A549 treated with GW870086 at 1 μM for 4 hours (cell line): ENCODE measurements at places on chromosomes 3 and 15. TPM values are rescaled to one million over a fixed set of nuclear protein-coding genes. Genes with fewer than 3 reads are reported as not detected.

The APBA2 gene
- total RNA-seq: 16.3 to 20.1 TPM (median 18.2 TPM) in 5 replicates

The CHRFAM7A gene
- 5.4 to 7.9 TPM (median 7.6 TPM) in 5 replicates for total RNA-seq

The HESX1 gene
- total RNA-seq: 0.21 to 0.75 TPM (median 0.35 TPM) in 4 of 5 replicates, not detected in the other

The HRG gene
- total RNA-seq: not detected in 5 replicates

The DLEC1 gene
- total RNA-seq: 0.06 TPM in 1 of 5 replicates, not detected in the others

The AMT gene
- total RNA-seq: 0.19 to 0.60 TPM (median 0.42 TPM) in 5 replicates

The GOLGA8K gene
- 0.56 to 0.97 TPM (median 0.71 TPM) in 5 replicates for total RNA-seq

The OR5H6 gene
- not detected in 5 replicates for total RNA-seq

The RASGRF1 gene
- 0.10 to 0.36 TPM (median 0.30 TPM) in 5 replicates for total RNA-seq

The CHRNA7 gene
- total RNA-seq: 3.8 to 5.2 TPM (median 4.5 TPM) in 5 replicates

The PP2D1 gene
- total RNA-seq: not detected in 5 replicates

The ITIH4 gene
- 0.47 to 1.7 TPM (median 0.97 TPM) in 5 replicates for total RNA-seq

The ELL3 gene
- total RNA-seq: 1.3 to 2.4 TPM (median 1.7 TPM) in 5 replicates

The LRRC34 gene
- not detected in 5 replicates for total RNA-seq

The CHRM5 gene
- total RNA-seq: 0.06 TPM in 1 of 5 replicates, not detected in the others

The DNAJB11 gene
- total RNA-seq: 50.7 to 55.4 TPM (median 53.5 TPM) in 5 replicates

The GOLGA8G gene
- total RNA-seq: not detected in 5 replicates

The ADCY5 gene
- 0.34 to 0.81 TPM (median 0.43 TPM) in 5 replicates for total RNA-seq

The EXOSC7 gene
- 42.9 to 49.4 TPM (median 44.5 TPM) in 5 replicates for total RNA-seq

The FOXL2NB gene
- total RNA-seq: 0.69 to 1.4 TPM (median 1.2 TPM) in 5 replicates

The CYP8B1 gene
- total RNA-seq: not detected in 5 replicates

The GADL1 gene
- total RNA-seq: not detected in 5 replicates

The C2CD4A gene
- 0.07 to 0.40 TPM (median 0.19 TPM) in 5 replicates for total RNA-seq

The TICRR gene
- total RNA-seq: 10.4 to 14.1 TPM (median 12.1 TPM) in 5 replicates

The ANKUB1 gene
- total RNA-seq: not detected in 5 replicates

The STAB1 gene
- 0.07 to 0.32 TPM (median 0.14 TPM) in 4 of 5 replicates, not detected in the other for total RNA-seq

The SLC35G2 gene
- 25.7 to 31.3 TPM (median 27.7 TPM) in 5 replicates for total RNA-seq

The ZMYND10 gene
- total RNA-seq: 0.37 to 1.8 TPM (median 1.2 TPM) in 5 replicates

The FSTL1 gene
- 50.9 to 70.0 TPM (median 69.0 TPM) in 5 replicates for total RNA-seq

The CLEC3B gene
- 0.27 TPM in 1 of 5 replicates, not detected in the others for total RNA-seq

The IL16 gene
- 0.21 TPM in 1 of 5 replicates, not detected in the others for total RNA-seq

The STRIT1 gene
- total RNA-seq: not detected in 5 replicates

The NR2E3 gene
- total RNA-seq: 0.12 to 0.59 TPM (median 0.22 TPM) in 4 of 5 replicates, not detected in the other

The UNC13C gene
- not detected in 5 replicates for total RNA-seq

The TBC1D23 gene
- total RNA-seq: 9.7 to 15.3 TPM (median 12.7 TPM) in 5 replicates

The CLDN18 gene
- not detected in 5 replicates for total RNA-seq

The SLC4A7 gene
- 6.3 to 16.1 TPM (median 14.3 TPM) in 5 replicates for total RNA-seq

The INTS14 gene
- total RNA-seq: 42.4 to 46.5 TPM (median 43.2 TPM) in 5 replicates

The CFAP20DC gene
- 1.5 to 3.2 TPM (median 2.6 TPM) in 5 replicates for total RNA-seq

The XCR1 gene
- not detected in 5 replicates for total RNA-seq

The BHLHE40 gene
- 72.0 to 96.2 TPM (median 88.2 TPM) in 5 replicates for total RNA-seq

The CPN2 gene
- total RNA-seq: not detected in 5 replicates

The ZNF385D gene
- not detected in 5 replicates for total RNA-seq

The OR5K2 gene
- not detected in 5 replicates for total RNA-seq

The ROBO2 gene
- not detected in 5 replicates for total RNA-seq
